Neural progenitor cell (in vitro differentiated cells): ENCODE measurements at places on chromosomes 13 and 19. TPM values are rescaled to one million over a fixed set of nuclear protein-coding genes. Genes with fewer than 3 reads are reported as not detected.
A peak's percentile ranks its signal among the peaks of the same experiment; 100 is the strongest.

DNA sequence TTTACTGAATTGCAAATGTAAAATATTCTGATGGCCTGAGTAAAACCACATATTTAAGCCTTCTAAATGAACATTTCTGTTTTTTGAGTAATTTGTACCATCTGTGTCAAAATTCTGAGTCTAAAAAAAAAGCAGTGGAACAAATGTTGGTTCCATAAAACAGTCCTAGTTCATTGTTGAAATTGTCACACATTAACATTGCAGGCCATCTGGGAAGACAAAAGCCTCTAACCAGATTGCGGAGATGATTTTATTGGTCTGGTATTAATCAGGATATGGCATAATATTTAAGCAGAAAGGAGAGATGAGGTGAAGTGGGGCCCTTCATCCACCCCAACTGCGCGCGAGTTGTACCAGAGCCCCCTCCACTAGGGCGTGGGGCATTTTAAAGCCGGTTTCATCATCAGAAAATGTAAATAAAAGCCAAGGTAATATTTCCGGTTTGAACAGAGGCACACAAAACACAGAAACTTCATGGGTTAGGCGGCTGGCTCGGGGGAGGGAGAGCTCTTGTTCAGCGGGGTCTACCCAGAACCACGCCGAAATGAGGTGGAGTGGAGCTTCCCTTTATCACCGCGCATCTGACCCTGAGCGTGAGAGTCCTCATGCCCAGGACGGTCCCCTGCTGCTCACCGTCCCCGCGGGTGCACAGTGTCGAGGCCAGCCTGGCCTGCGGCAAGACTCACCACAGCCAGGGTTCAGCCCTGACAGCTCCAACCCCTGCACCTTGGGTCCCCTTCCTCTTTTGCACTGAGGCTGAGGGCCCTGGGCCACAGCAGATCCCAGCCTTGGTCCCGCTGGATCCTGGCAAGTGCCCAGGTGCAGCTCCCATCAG is 169.2 kb downstream of the URI1 start:
- DNase-seq: no peak

DNA sequence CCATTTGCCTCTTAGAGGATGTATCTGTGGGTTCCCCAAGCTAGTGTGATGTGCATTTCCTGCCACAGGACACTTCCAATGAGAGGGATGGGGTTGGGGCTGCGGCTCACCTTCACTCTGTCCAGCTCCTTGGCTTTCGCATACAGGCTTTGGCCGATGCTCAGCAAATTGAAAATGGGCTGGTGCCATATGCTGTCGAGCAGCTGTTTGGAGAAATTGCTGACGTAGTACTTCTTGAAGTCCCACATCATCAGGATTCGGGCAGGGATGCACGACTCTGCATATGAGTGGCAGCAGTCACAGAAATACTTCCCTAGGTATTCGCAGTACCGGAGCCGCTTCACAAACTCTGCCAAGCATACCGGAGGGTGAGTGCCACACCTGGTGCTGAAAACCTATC is 37.0 kb downstream of the RUBCNL start:
- DNase-seq: no peak

DNA sequence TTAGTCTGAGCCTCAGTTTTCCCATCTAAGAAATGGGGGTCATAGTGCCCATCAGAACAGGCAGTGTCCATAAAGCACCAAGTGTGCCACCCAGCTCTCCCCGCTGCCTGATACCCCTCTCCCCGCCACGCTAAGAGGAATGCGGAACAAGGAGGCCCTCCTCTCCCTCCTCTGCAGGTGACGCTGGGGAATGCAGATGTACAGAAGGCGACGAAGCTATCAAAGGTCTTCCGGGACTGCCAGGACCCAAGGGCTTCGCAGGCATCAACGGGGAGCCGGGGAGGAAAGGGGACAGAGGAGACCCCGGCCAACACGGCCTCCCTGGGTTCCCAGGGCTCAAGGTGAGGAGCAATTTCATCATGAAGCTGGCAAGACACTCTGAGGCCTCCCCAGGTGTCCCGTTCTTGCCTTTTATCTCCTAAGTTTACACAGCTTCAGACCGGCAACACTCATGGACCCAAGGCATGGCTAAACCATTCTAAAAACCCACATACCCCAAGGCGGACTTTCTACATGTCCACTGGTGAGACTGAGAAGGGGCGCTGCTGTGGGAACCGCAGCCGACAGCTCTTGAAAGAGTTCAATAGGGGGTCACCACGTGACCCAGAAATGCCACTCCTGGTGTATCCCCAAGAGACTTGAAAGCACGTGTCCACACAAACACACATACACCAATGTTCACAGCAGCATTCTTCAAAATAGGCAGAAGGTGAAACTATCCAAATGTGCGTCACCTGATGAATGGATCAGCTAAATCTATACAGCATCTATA is 102.7 kb downstream of the RAB20 start:
- no peak for DNase-seq

DNA sequence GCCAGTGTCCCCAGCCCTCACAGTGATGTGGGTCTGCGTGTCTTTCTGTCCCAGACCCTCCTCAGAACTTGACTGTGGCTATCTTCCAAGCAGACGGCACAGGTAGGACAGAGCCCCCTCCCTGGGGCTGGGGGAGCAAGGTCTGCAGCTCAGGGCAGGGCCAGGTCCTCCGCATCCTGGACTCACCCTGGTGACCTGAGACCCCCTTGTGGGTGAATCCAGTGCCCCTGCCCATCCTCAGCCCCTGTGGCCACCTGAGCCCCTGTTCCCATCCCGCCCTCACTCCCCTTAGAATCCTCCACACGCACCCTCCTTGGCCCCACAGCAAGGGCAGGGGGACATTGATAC is 39.0 kb upstream of the CD33 start:
- DNase-seq: no peak

DNA sequence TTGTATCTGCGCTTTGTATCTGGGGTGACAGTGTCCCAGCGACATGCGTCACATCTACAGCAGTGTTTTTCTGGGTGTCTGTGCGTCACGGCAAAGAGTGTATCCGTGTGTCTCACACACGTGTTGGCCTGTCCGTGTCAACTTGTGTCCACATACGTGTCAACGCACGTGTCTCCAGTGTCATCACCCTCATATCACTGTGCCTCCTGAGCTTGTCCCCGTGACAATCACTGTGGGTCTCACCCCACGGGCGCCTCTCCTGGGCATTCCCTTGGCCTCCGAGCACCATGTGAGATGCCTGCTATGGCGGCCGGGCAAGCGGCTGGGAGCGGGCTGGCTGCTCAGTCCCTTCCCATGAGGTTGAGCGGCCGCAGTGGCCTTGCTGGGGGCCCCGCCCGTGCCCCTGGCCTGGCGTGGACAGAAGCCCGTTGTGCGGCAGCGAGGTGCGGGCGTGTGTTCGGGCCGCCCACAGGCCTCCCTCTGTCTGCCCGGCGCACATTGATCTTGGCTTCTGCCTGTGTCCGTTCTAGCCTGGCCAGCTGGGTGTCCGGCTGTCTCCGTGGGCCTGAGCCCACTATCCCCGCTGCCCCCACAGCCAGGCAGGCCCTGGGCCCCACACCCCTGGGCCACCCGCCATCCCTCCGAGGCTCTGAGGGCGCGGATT is 6.4 kb downstream of the NFIX start:
- no peak for DNase-seq

GRCh38 chr13:40749327-40749726 is 21.7 kb downstream of the MRPS31 start:
- DNase-seq: no peak

DNA sequence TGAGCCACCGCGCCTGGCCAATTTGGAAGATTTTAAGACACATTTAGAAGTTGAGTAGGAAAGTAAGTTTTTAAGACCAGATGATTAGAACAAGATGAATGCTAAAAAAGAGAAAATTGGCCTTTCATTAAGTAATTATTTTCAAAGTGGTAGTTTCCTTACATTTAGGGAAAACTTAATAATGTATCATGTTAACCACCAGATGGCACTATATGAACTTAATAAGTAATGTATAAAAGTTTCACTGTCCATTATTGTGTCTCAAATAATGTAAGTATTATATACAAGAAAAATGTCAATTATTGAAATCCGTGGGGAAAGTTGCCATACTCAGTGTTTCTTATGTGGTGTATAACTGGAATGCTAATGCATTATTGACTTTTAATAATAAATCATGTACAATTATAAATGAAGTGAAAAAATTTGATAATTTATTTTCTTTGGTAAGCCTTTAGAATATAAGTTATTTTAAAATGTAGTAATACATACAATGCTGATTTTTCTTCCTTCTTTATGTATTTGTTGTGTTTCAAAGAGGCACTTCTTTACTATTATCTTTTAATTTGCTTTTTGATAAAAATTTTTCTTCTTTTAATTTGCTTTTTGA is 29.2 kb downstream of the COG6 start:
- peak; percentile 64 for DNase-seq

GRCh38 chr13:96650301-96650886 is 343.9 kb downstream of the OXGR1 start:
- no peak for DNase-seq

DNA sequence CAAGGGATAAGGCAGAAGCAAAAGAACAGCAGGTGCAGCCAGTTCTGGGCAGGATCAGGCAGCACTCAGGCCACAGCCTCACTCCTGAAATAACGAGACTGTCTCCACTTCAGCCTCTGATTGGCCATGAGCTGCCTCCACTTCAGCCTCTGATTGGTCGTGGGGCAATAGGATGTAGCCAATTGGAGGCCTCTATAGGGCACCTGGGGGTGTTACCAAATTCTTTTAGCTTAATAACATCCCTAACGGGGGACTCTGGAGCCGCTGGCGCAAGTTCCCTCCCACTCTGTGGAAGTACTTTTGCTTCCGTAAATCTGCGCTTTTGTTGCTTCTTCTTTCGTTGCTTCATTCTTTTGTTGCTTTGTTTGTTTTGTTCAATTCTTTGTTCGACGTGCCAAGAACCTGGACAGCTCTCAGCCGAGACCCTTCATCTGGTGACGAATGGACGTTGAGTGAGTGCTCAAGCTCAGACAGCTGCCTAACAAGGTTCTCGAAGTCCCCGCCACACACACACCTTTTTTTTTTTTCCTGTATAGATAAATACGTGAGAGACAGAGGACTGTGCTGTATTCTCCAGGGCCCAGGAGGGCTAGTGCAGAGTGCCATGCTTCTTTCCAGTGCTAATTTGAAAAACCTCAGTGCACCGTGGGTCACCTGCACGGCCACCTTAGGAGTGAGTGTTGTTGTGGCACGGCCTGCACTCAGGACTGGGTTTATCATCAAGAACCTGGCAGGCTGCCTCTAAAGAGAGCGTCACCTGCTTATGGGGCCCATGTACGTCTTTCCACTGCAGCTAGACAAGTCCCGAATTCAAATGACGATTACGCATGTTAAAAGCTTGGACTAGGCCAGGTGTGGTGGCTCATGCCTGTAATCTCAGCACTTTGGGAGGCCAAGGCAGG is 32.0 kb upstream of the TUBGCP3 start:
- peak; percentile 93 for DNase-seq

The CCDC194 gene
- 0.56 and 1.1 TPM in 2 replicates for total RNA-seq

The ZNF701 gene
- 12.9 and 16.2 TPM in 2 replicates for total RNA-seq

The ZNF793 gene
- 13.5 and 17.3 TPM in 2 replicates for total RNA-seq

The FUT3 gene
- total RNA-seq: 0.34 TPM in 1 of 2 replicates, not detected in the other

The GIPR gene
- total RNA-seq: not detected in 2 replicates
